Ovary (tissue), 10 donors: ENCODE measurements at places on chromosomes 4 and X. TPM values are rescaled to one million over a fixed set of nuclear protein-coding genes. Genes with fewer than 3 reads are reported as not detected.

GRCh38 chrX:20144491-20144890 lies 2.9 kb upstream of the EIF1AX start:
- H3K27me3 ChIP-seq, result no peaks in the 10 kb centered on the region
- no peak for DNase-seq
- H3K4me1 ChIP-seq, result peaks cover 4% of the 10 kb centered on the region
- H3K27ac ChIP-seq, result no peak overlapping the region
- H3K4me3 ChIP-seq, result no peak overlapping the region
- H3K36me3 ChIP-seq, result no peaks in the 10 kb centered on the region

- no peaks in the 10 kb centered on the region for H3K36me3 ChIP-seq
- no peaks in the 10 kb centered on the region for H3K4me1 ChIP-seq
- H3K4me3 ChIP-seq, result no peak overlapping the region
- no peak for DNase-seq
Observed at GRCh38 chrX:12770440-12770839, 20.8 kb upstream of the PRPS2 start.

DNA sequence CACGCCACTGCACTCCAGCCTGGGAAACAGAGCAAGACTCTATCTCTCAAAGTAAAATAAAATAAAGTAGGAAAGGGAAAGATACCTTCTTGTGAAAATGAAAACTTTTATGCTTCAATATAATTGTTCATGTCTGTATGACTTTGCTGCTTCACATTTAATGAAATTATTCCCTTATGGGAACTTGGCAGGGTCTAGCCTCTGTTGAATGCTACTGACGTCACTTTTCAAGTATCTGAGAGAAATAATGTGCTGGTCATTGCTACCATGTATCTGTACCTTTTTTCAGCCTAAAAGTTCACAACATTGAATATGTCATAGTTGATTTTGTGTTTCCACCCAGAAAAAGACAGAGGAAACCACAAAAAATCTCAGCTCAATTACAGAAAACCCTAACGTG lies 65.2 kb downstream of the PRDM5 start:
- no peaks in the 10 kb centered on the region for H3K27me3 ChIP-seq
- H3K4me1 ChIP-seq, result no peaks in the 10 kb centered on the region
- no peak for DNase-seq

DNA sequence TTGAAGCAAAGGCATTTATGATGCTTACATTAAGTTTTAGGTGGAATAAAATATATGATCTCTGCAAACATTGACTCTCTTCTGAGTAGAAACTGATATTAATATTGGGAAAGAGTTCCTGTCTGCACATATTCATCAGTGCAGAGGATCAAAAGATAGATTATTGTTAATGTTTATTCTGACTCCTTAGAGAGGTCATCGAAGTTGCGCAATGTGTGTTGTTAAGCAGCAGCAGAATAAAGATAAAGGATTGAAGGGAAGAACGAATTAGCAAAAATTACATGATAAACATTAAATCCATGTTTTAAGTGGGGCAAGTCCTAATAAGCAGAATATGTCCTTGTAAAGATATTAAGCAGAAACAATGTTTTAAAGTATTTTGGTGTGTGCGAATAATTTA lies 72.6 kb upstream of the MBNL3 start:
- H3K4me1 ChIP-seq, result no peaks in the 10 kb centered on the region
- no peak overlapping the region for H3K27ac ChIP-seq
- H3K4me3 ChIP-seq, result no peak overlapping the region

DNA sequence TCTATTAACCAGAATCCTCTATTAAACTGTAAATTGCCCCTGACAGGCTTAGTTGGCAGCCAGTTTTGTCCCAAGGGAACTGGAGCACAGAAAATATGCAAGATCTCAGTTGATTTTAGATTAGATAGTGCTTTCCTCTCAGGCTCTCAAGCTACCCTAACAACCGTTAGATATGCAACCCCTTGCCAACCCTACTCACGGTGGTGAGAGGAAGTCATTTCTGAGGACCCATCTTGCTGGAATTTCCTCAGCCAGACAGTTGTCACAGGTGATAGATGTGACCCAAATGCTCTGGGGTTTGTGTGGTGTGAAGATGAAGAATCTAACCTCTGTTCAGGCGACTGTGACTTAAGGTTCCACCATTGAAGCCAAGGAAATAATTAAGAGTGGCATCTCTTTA lies 447.1 kb downstream of the MID1IP1 start:
- H3K36me3 ChIP-seq, result no peaks in the 10 kb centered on the region
- H3K27ac ChIP-seq, result no peak overlapping the region
- H3K27me3 ChIP-seq, result no peaks in the 10 kb centered on the region
- H3K4me3 ChIP-seq, result no peak overlapping the region
- H3K4me1 ChIP-seq, result no peaks in the 10 kb centered on the region

DNA sequence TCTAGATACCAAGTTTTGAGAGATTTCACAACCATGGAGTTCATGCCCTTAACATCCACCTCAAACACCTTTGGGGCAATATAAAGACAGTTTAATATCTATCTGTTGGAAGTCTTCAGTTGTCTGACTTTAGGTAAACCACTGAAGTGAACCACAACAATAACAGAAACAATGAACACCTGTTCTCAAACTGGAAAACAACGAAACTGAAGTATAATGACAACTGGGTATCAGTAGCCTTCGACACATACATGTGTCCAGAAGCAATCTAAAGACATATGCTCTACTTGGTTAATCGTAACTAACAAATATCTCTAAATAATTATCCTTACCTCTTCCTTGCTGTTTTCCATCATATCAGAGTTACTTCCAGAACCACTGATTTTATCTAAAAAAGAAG lies 87.8 kb downstream of the ATRX start:
- no peaks in the 10 kb centered on the region for H3K27me3 ChIP-seq
- no peak overlapping the region for H3K27ac ChIP-seq
- no peak overlapping the region for H3K4me3 ChIP-seq

DNA sequence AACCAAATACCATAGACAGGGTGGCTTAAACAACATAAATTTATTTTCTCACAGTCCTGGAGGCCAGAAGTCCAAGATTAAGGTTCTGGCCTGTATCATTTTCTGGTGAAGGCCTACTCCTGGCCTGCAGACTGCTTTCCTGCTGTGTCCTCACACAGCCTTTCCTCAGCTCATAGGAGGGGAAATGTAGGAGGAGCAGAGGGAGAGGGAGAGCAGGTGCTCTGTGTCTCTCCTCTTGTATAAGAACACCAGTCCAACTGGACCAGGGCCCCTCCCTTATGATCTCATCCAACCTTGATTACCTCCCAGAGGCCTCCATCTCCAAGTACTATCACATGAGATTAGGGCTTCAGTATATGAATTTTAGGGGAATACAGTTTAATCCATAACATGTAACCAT lies 34.3 kb downstream of the RAPGEF2 start:
- H3K4me1 ChIP-seq, result peaks cover 4% of the 10 kb centered on the region
- H3K4me3 ChIP-seq, result no peak overlapping the region
- no peaks in the 10 kb centered on the region for H3K27me3 ChIP-seq
- no peaks in the 10 kb centered on the region for H3K36me3 ChIP-seq
- DNase-seq, result no peak

- no peaks in the 10 kb centered on the region for H3K4me1 ChIP-seq
- no peak for DNase-seq
- no peaks in the 10 kb centered on the region for H3K27me3 ChIP-seq
- H3K4me3 ChIP-seq, result no peak overlapping the region
- H3K36me3 ChIP-seq, result no peaks in the 10 kb centered on the region
Observed at GRCh38 chrX:150766351-150767044, 73.3 kb downstream of the MTMR1 start.

GRCh38 chr4:41360214-41360920 lies 103.6 kb downstream of the UCHL1 start:
- no peaks in the 10 kb centered on the region for H3K36me3 ChIP-seq
- peak overlapping the region; percentile 61 for H3K4me3 ChIP-seq
- H3K4me1 ChIP-seq, result peaks cover 6% of the 10 kb centered on the region

Gene FLNA
- 626 TPM for total RNA-seq

DNA sequence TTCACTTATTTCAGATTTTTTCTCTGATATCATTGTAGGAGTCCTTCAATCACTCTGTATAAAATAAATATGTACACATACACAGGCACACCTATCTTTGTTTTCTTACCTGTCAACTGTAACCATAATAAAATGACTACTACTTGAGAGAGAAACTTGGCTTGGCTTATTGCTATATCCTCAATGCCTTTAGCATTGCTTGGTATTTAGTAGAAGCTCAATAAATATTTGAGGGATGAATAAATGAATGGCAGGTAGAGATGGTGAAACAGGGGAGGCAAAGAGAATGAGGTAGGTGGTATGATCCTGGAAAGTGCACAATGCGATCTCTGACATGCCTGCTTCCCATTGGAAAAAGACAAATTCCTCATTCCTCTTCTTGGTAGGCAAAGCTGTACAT lies 21.8 kb upstream of the CXCL6 start:
- no peaks in the 10 kb centered on the region for H3K4me1 ChIP-seq
- H3K4me3 ChIP-seq, result no peak overlapping the region
- H3K27me3 ChIP-seq, result no peaks in the 10 kb centered on the region
- no peak overlapping the region for H3K27ac ChIP-seq

Gene TLR1
- total RNA-seq, result 10.1 TPM

DNA sequence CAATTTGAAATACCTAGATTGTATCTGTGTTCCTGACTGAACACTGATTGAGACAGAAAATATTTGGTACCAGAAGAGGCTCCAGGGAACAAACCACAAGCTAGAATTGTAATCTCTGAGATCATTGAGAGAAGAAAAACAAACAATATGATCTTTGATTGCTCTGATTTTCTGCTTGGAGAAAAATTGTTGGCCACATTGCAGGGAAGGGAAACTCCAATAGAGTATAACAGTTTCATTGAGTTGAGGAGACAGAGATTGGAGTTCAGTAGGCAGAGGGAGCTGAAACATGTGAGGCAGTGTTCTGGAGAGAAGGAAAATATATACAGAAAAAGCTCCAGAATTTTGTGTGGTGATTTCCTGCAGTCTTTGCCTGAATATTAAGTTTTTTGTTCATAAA lies 158.2 kb downstream of the C4orf33 start:
- DNase-seq, result no peak
- no peaks in the 10 kb centered on the region for H3K4me1 ChIP-seq
- H3K36me3 ChIP-seq, result no peaks in the 10 kb centered on the region
- H3K4me3 ChIP-seq, result no peak overlapping the region
- no peaks in the 10 kb centered on the region for H3K27me3 ChIP-seq

Gene TGIF2LX
- not detected for total RNA-seq

DNA sequence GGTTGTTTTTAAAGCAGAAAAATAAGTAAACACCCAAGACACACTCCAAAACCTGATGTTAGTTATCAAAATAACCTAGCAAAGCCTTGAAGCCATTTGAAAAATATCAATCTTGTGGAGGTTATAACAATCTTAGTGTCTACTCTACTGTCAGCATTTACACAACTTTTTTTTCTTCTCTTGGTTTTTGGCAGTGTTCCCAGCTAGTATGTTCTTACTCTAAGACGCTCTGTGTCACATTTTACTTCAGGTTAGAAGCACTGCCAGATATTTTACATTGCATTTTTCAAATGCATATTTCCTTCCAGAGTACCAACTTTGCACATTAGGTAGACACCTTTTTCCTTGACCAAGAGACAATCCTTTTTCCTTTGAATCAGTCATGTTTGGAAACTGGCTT lies 114.0 kb upstream of the INPP4B start:
- no peaks in the 10 kb centered on the region for H3K27me3 ChIP-seq
- DNase-seq, result no peak
- H3K36me3 ChIP-seq, result no peaks in the 10 kb centered on the region

DNA sequence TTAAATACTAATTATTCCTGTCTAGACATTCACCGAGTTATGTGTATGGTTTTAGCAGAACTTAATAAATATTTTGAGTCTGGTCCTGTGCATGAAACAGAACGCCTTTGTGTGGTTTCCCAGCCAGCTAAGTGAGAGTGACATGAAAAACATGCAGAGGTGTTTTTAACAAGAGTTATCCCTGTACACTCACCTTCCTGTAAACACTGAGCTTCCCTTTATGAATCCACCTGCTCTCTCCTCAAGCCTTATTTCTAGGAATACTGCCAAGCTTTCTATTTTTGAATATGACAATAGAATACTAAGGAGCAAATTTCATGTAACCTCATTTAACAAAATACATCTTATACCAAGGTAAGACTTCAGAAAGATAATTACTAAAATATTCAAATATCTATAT lies 270.3 kb upstream of the CTSO start:
- no peaks in the 10 kb centered on the region for H3K27me3 ChIP-seq
- no peaks in the 10 kb centered on the region for H3K4me1 ChIP-seq
- H3K4me3 ChIP-seq, result no peak overlapping the region
- H3K27ac ChIP-seq, result no peak overlapping the region
- DNase-seq, result no peak
- no peaks in the 10 kb centered on the region for H3K36me3 ChIP-seq

GRCh38 chr4:108165586-108165985 lies 3.1 kb downstream of the LEF1 start:
- DNase-seq, result no peak
- no peak overlapping the region for H3K27ac ChIP-seq
- H3K4me3 ChIP-seq, result no peak overlapping the region

DNA sequence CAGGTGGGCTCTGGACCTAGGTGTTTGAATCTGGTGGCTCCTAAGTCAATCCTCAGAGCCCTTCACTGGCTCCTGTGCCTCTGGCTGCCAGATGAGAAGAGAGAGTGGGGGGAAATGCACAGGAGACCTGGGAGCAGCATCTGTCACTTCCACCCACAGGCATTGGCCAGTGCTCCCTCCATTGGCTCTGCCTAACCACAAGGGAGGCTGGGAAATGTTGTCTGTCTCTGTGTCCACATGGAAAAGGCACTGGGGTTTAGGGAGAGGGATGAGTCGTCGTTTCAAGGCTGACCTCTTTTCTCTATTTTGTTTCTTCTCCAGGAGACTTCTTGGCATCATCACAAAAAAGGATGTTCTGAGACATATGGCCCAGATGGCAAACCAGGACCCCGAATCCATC lies 76.4 kb downstream of the CLCN4 start:
- no peaks in the 10 kb centered on the region for H3K36me3 ChIP-seq
- no peak overlapping the region for H3K4me3 ChIP-seq
- DNase-seq, result no peak
- no peaks in the 10 kb centered on the region for H3K27me3 ChIP-seq

DNA sequence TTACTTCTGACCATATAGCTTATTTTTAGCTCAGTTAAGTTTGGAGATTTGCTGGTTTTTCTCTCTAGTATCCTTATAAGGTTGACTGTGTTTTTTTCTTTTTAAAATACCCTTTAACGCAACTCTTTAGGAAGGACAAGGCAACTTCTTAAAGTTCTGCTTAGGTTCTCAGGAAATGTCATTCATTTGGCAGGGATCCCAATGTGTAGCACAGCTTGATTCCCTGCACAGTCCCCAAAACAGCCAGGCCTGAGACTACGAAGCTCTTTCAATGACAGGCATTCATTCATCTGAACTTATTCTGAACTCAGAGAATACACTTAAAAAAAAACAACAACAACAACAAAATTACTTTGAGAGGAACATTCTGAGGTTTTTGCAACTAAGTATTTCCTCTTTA lies 1765.8 kb downstream of the PCDH7 start:
- no peak overlapping the region for H3K4me3 ChIP-seq
- H3K4me1 ChIP-seq, result no peaks in the 10 kb centered on the region
- H3K27me3 ChIP-seq, result no peaks in the 10 kb centered on the region
- no peak overlapping the region for H3K27ac ChIP-seq
- H3K36me3 ChIP-seq, result no peaks in the 10 kb centered on the region
- DNase-seq, result no peak

Gene PDLIM3
- 78.7 TPM for total RNA-seq

GRCh38 chr4:16641971-16642370 lies 256.5 kb downstream of the LDB2 start:
- H3K27me3 ChIP-seq, result no peaks in the 10 kb centered on the region
- H3K27ac ChIP-seq, result no peak overlapping the region
- no peaks in the 10 kb centered on the region for H3K4me1 ChIP-seq
- DNase-seq, result no peak

GRCh38 chrX:150503898-150504219 lies 64.6 kb upstream of the MTM1 start:
- H3K36me3 ChIP-seq, result no peaks in the 10 kb centered on the region
- peak overlapping the region; percentile 2 for H3K27ac ChIP-seq
- no peak for DNase-seq
- H3K4me3 ChIP-seq, result no peak overlapping the region
- no peaks in the 10 kb centered on the region for H3K27me3 ChIP-seq
- peaks cover 5% of the 10 kb centered on the region for H3K4me1 ChIP-seq

Gene HAND2
- 27.7 TPM for total RNA-seq
